ENCODE measurements at places on chromosomes 1 and 21. TPM values are rescaled to one million over a fixed set of nuclear protein-coding genes. Genes with fewer than 3 reads are reported as not detected.
A peak's percentile ranks its signal among the peaks of the same experiment; 100 is the strongest.

GRCh38 chr1:4494027-4494426 is 160.4 kb upstream of the AJAP1 start:
- no peak for DNase-seq

DNA sequence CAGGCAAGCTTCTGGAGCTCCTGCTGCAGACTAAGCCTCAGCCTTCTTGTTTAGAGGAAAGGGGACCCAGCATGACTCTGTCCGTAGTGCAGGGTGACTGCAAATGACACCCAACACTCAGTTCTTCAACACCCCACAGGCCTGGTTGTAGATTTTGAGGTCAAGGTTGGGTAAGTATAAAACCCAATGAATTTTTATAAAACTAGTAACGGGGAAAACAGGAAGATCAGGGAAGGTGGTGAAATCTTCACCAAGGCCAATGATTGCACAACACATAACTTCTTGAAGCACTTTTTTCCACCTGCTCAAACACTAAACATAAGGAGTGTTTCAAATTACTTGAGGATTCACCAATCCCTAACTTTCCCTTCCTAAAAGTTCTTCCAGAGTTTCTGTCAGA is 89.4 kb upstream of the JAK1 start:
- DNase-seq = no peak

DNA sequence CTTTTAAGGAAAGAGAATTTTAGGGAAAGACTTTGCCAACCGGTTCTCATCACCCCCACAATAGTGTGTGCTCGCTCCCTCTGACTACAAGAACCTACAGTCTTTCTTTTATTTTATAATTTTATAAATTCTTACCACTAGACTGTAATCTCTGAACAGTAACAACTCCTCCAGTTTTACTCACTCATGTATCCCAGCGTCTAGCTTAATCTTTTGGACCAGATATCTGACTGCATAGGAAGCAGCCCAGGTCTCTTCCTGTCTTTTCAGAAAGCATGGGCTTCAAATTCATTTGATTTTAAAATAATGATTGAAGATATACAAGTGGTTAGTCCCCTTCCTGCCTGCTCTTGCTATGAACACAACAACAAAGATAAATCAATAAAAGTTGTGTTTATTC is 19.0 kb upstream of the DUSP10 start:
- DNase-seq = no peak

DNA sequence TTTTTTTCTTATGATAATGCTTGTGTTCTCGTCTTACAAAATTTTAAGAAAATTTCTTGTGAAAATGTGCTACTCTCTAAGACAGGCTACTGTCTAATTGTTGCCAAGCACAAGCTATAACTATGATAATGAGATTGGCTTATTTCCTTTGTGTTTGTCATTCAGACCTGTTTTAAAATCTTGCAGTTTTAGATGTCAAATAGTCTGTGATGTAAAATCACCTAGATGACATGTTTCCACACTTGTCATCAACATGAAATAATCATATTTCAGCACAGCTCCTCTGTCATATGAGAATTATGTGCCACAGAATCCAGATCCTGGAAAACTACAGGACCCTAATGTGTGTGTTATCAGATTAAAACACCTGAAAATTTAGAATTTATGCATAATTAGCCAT is 539.7 kb downstream of the USP25 start:
- no peak for DNase-seq

The SLFNL1 gene
- 0.66 TPM for total RNA-seq

DNA sequence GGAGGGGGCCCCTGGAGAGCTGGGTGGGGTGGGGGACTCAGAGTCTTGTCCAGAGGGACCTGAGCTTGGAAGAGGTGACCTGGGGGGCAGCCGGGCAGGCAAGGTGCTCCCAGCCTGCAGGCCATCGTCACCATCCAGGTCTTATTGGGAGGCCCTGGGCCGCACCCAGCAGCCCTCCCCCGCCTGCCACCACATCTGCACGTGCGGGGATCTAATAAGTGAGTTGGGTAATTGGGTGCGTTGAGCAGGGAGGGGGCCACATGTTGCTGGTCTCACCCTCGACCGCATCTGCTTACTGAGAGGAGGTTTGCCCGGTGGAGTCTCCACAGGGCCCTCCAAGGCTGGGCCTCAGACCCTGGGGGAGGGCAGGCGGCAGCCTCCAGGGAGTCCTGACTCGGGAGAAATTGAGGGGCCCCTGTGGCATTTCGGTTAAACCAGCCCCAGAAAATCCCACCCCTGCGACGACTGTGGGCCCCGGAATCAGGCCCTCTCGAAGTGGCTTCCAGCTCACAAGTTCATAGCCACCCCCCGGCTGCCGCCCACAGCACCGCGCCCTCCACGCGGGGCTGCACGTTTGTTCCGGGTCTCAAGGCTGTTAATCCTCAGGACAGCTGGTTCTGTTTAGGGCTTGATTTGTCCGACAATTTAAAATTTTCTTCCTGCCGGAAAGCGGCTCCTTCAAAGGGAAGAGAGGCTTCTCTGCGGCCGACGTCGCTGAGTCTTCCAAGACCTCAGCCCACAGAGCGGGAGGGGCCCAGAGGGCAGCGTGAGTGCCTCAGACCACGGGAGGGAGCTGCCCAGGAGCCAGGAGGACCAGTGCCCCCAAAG is 14.7 kb upstream of the COL6A2 start:
- DNase-seq = peak; percentile 30

The ARTN gene
- total RNA-seq = not detected

- peak; percentile 85 for DNase-seq
Measured at GRCh38 chr1:91795591-91796389, 90.2 kb downstream of the TGFBR3 start.

The FAM151A gene
- total RNA-seq = not detected

The GBP6 gene
- under 0.01 TPM for total RNA-seq

- DNase-seq = peak; percentile 94
Measured at GRCh38 chr1:221435504-221435904, 306.4 kb downstream of the DUSP10 start.

The KAZN gene
- 5.0 TPM for total RNA-seq

DNA sequence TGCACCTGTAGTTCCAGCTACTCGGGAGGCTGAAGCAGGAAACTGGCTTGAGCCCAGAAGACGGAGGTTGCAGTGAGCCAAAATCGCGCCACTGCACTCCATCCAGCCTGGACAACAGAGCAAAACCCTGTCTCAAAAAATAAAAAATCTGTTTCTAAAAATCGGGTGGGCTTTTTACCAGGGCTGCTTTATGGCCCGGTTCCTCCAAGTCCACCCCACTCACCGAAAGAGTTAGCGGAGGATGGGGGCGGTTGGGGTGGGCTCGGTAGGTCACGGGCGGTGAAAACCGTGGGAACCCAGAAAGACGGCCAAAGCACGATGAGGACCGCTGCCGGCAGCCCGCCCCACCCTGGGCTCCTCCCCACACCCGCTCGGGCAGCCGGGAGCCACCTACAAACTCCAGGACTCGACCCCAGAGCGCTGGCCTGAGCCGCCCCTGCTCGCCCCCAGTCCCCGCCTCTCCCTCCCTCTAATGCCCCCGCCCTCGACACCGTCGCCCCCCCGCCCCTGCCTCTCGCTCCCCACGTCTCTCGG is 846 bp upstream of the PER3 start:
- DNase-seq = peak; percentile 55

The LPAR3 gene
- total RNA-seq = 7.6 TPM

GRCh38 chr1:8846263-8846662 is 28.8 kb upstream of the RERE start:
- DNase-seq = no peak

The TEX38 gene
- not detected for total RNA-seq

The PDC gene
- total RNA-seq = not detected

GRCh38 chr1:220775240-220775853 is 11.4 kb upstream of the MTARC1 start:
- DNase-seq = no peak

The HYI gene
- total RNA-seq = 36.5 TPM

DNA sequence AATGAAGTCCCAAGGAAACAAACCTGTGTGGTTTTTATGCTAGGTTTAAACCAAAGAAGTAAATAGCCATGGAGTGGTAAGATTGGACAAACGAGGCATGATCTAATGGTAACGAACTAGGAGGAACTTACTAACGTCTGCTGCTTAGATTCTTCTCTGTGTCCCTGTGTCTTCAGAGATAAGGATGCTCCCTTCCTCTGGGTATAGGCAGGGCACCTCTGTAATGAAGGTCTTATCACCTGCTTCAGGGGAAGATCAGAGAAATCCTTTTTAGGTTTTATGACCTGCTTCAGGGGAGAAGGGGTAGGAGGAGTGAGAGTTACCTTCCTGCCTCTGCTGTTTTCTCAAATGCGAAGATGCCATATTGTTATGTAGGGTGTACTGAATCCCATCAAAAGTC is 214.9 kb upstream of the L1TD1 start:
- no peak for DNase-seq

DNA sequence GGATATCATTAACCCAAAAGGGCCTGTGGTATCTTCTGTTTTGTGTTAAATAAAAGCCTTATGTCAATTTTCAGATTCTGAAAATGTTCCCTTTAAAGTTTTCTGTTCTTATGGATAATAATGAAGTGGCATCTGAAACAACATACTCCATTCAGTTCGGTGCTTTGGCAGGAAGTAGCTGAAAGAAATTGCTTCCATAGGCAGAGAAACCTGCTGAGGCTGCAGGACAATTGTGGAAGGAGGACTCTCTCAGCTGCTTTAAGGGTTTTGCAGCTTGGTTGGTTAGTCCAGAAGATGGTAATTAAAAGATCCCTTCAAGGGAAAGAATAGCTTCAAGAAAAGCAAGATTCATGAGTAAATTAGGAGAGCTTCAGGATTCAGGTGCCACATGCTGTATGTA is 30.5 kb upstream of the NRIP1 start:
- DNase-seq = no peak

DNA sequence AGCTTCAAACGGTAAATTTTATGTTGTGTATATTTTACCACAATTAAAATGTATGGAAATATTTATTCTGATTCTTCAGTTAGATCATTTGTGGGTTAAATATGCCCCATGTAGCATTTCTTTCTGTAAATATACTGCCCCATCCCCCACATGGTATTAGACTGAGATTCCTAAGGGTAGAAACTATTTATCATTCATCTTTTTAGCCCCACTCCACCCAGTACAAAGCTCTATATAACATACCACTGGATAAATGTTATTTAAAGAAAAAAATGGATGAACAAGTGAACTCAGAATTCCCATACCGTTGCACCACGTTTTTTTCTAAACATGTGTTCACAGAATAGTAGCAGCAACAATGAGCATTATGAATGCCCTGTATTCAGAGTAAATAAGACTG is 234.0 kb upstream of the IRF2BP2 start:
- no peak for DNase-seq

DNA sequence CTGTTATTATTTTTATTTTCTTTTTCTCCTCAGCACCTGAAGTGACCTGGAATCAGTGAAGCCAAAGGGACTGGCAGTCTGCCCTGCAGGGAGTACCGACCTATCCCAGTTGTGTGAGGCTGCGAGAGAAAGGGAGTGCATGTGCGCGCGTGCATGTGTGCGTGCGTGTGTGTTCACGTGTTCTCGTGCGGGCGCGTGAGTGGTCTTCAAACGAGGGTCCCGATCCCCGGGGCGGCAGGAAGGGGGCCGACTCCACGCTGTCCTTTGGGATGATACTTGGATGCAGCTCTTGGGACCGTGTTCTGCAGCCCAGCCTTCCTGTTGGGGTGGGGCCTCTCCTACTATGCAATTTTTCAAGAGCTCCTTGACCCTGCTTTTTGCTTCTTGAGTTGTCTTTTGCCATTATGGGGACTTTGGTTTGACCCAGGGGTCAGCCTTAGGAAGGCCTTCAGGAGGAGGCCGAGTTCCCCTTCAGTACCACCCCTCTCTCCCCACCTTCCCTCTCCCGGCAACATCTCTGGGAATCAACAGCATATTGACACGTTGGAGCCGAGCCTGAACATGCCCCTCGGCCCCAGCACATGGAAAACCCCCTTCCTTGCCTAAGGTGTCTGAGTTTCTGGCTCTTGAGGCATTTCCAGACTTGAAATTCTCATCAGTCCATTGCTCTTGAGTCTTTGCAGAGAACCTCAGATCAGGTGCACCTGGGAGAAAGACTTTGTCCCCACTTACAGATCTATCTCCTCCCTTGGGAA is 123.3 kb downstream of the PRDM2 start:
- no peak for DNase-seq

The SNRNP40 gene
- 96.6 TPM for total RNA-seq
